ENCODE measurements at places on chromosomes 1 and 21.

- DNase-seq, result no peak
Measured at GRCh38 chr1:113027449-113027848, 45.5 kb upstream of the LRIG2 start.

DNA sequence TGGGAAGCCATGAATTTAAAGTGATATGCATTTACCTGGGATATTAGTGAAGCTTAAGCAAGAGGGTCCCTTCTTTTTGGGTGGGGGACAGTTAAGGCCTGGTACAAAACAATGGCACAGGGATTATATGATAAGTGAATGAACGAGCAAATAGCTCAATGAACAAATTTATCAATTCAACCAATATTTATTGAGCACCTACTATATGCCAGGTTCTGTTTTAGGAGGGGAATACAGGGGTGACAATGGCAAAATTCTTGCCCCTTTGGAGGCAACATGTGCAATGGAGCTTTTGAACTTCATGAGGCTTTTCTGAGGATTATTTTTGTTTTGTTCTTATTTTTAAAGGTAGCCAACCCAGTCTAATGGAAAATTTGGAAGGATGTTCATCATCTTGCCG is 68.2 kb downstream of the FOXD2 start:
- no peak for DNase-seq

GRCh38 chr1:3134381-3135072 is 65.5 kb downstream of the PRDM16 start:
- peak; percentile 78 for DNase-seq

- DNase-seq, result no peak
Measured at GRCh38 chr21:42426876-42427480, 23.3 kb downstream of the UBASH3A start.
